ENCODE measurements at places on chromosomes 7 and 10.

- no peak for DNase-seq
Observed at GRCh38 chr10:65952086-65952485, 973.8 kb upstream of the LRRTM3 start.

DNA sequence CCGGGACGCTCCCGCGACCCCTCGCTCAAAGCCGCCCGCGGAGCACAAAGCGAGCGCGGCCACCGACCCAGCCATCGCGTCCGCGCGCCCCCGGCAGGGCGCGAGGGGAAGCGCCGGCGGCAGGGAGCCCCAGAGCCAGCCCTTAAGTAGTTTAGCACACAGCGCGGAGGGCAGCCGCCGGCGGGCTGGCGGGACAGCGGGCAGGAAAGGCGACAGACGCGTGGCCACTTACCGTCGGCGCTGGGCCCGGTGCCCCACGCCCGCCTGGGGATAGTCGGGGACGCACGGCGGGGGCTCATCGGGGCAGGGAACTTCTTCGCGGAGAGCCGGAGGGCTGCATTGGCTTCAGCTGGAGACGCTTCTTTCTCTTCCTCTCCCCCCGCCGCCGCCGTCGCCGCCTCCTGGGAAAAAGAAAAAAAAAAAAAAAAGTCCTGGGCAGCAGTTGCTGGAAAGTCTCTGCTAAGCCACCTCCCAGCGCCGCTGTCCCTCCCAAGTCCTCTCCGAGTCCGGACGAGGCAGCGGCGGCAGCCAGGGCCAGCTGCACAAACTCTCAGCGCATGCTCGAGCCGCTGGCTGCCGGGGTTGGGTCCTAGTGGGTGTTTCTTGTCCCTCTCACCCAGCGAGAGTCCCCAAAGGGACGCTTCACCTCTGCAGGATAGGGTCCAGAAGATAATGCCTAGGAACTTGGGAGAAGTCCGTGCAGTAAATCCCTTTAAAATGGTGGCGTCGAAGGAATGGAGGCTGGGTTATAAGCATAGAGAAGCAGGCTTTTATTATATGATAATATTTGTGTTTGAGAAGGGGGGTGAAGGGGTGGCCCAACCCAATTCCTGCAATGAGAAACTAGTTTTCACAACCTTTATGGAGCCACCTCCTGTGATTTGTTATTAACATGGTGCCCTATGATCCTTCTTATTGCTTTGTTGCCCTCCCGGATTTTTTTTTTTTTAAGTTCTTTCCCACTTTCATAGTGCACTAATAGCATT lies at the start of gene TSPAN12:
TSPAN12 (minus strand) TSS at position 557 of the 986 bp plus-strand sequence. CDS start 1,381 bp downstream, outside the sequence.
- peak; percentile 39 for DNase-seq

DNA sequence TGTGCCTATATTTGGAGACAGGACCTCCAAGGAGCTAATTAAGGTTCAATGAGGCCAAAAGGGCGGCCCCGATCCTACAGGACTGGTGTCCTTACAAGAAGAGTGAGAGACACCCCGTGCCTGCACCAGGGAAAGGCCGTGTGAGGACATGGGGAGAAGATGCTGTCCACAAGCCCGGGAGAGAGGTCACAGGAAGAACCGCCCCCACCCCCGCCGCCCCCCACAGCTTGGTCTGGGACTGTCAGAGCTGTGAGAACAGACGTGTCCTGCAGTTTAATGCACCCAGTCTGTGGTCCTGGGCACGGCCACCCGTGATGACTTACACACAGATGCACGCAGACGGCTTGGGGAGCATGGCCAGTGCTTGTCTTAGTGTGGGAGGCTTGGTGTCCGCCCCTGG lies 399.5 kb downstream of the DNAJB6 start:
- no peak for DNase-seq

- DNase-seq: no peak
Observed at GRCh38 chr10:58189269-58189668, 78.4 kb downstream of the IPMK start.

DNA sequence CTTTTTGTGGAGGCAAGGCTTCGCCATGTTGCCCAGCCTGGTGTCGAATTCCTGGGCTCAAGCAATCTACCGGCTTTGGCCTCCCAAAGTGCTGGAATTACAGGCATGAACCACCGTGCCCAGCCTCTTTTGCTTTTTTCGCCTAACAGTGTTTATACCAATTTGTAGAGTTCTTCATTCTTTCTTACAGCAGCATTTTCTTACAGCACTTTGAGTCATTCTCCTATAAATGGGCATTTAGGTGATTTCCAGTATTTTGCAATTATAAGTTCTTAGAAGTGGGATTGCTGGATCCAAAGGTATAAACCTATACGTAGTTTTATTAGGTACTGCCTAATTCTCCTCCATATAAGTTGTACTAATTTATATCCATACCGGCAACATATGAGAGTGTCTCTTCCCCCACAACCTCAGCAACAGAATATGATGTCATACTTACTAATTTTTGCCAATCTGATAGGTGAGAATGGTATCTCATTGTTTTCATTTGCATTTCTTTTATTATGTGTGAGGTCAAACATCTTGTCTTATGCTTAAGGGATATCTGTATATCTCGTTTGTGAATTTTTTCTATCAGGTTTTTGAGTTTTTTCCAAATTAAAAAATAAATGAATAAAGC lies 39.1 kb downstream of the SUFU start:
- DNase-seq: no peak

DNA sequence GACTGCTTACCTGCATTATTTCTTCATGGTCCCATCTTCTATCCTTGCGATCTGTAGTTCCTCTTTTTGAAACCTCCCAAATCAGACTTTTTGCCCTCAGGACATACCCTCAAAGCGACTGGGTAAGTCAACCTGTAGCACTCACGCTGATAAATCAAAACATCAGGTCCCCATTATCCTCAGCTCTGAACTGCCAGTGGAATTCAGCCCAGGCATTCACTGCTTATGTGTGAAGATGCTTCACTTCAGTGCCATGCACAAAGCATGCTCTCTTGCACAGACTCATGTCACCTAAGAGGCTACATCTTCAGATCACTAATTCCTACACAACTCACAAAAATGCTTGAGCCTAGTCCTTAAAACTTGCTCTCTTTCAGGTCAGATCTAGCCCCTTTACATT lies 283.6 kb upstream of the KLF6 start:
- DNase-seq: no peak

GRCh38 chr10:5466451-5467206 lies 32.7 kb downstream of the CALML5 start:
- DNase-seq: no peak

GRCh38 chr10:8417631-8418030 lies 363.1 kb downstream of the GATA3 start:
- no peak for DNase-seq

DNA sequence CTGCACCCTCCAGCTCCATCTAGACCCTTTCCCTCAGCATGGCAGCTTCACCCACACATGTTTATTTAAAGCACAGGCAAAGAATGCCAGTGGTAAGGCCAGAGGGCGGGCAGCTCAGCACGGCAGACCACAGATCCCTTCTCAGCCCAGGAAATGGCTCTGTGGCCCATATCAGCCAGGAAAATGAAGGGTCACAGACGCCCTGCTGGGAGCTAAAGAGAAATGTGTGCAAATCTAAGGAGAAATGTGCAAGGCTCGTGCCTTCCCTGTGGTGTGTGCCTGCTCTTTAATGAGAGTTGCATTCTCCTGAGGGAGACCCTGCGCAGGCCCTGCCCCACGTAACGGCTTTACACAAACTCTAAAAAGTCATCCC lies 23.0 kb downstream of the PTPRN2 start:
- no peak for DNase-seq

DNA sequence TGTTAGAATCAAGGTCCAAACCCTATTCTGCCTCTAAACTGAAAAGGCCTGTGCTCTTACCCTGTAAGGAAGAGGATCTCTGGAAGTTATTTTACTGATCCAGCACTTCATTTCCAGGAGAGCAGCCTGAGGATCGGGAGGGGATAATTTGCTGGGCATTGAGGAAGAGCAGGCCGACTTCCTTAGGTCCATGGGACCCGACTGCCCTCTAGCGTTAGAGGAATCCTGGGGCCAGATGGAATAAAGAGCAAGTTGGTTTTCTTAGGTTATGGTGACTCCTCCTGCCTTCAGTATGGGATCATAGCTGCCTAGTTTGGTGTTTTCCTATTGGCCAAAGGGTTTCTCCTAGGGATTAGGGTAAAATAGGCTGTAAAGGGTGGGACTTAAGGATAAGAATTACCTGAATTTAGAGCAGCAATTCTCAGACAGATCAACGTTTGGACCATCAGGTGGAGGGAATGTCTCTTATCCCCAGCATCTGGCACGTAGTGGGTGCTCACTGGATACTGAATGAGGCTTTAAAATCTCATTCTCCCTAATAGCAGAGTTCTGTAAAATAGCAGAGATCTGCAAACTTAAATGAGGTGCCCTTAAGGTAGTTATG lies 40.0 kb upstream of the SORBS1 start:
- DNase-seq: peak; percentile 28

- DNase-seq: no peak
Observed at GRCh38 chr10:54904833-54905232, 103.8 kb upstream of the PCDH15 start.

DNA sequence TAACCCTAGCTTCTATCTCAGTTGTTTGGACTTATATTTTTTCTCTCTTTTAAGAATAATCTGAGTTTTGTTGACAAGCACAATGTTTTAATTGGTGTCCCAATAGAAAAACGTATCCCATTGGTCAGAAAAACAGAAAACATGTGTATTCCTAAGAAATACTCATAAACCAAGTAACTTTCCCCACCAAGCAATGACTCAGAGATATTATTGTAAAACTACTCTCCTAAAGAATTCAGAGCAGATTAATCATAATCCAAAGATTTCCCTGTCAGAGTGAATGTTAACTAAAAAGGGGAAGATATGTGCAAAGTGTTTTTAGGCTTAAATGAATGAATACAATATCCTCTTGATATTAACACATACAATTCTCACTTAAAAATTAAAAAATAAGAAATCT lies 29.4 kb upstream of the MBL2 start:
- no peak for DNase-seq

DNA sequence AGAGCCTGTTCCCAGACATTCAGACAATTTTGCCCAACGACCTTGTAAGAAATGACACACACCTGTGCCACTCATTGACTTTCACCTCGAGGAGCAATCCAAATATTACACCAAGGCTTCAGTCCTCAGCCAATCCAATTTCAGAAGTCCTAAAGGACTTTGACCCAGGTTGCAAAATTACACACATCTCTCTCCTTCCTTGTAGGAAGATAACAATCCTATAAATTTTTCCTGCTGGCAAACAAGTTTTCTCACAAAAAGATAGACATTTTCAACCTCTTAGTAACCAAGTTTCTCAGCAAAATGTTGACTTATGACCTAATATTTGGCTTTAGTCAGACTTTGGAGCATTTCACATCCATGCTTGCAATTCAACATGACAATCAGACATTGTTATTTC lies 745.0 kb downstream of the GRID1 start:
- no peak for DNase-seq

GRCh38 chr7:100215895-100216294 lies 3.9 kb upstream of the PVRIG start:
- no peak for DNase-seq

GRCh38 chr7:74544706-74545469 lies 91.2 kb downstream of the GTF2IRD1 start:
- DNase-seq: no peak

- DNase-seq: no peak
Observed at GRCh38 chr7:98073047-98073446, 33.6 kb upstream of the LMTK2 start.

Data from stimulated activated CD4-positive, alpha-beta T cell treated with anti-CD3 and anti-CD28 coated beads, Interleukin-4, amount 100 ng/mL, for 48 hours (primary cell).